ENCODE measurements at places on chromosomes 12 and 14.

- DNase-seq = no peak
Observed at GRCh38 chr14:59664741-59665140, 88.1 kb upstream of the CCDC175 start.

DNA sequence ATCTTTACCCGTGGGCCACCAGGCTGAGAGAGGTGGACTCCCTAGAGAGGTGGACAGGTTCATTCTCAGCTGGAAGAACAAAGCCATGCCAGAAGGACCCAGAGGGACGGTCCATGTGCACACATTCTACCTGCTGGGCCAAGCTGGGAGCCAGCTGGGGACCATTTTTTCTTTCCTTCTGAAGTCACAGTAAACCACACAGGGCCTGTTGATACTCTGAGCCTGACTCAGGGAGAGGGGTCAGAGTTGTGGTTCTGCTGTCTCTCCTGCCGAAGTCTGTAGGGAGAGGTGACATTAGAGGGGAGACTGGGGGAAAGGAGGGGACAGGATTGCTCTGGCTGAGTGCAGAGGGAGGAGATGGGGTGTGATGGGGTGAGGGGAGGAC, 148.6 kb downstream of the TSPAN9 start:
- DNase-seq = no peak

GRCh38 chr12:4240981-4241380, 32.6 kb upstream of the CCND2 start:
- no peak for DNase-seq

- no peak for DNase-seq
Observed at GRCh38 chr14:92898566-92899131, 24.3 kb upstream of the CHGA start.

- no peak for DNase-seq
Observed at GRCh38 chr12:132717531-132718387, 7.1 kb downstream of the PGAM5 start.

DNA sequence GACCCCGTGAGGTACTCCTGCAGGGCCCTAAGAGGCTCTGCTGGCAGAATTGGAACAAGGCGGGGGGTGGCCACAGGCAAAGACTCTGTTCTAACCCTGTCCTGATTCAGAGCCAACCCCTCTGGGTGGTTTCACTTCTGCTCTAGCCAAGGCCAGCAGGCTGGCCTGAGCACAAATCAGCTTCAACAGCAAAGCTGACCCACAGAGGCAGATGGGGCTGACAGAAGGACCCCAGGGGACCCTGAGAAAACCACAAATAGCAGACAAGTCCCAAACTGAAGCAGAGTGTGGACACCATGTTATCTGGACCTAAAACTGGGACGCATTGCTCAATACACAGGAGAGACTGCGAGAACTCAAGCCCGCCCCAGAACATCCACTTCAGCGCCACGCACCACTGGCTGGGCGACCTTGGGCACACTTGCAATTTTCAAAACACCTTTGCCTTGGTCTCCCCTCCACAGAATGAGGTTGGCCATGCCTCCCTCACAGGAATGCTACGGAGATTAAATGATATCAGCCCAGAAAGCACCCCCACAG, 76.4 kb upstream of the DICER1 start:
- DNase-seq = no peak

DNA sequence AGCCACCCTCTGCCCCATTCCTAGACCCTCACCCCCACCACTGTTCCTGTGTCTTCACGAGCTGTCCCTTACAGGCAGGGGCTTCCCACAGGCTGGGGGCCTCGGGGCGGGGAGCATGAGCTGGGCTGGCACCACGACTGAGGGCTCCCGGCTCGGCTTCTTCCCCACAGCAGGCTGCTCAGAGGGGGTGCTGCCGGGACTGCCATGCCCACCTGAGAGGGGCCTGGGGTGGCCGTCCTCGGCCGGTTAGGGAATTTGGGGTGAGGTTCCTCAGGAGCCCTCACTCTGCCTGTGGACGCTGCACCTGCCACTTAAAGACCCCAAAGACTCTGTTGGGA, 6.8 kb downstream of the SLC25A47 start:
- DNase-seq = no peak

GRCh38 chr12:111261911-111262676, 106.8 kb downstream of the PHETA1 start:
- DNase-seq = no peak

GRCh38 chr14:78982551-78982950, 812.4 kb downstream of the NRXN3 start:
- no peak for DNase-seq

DNA sequence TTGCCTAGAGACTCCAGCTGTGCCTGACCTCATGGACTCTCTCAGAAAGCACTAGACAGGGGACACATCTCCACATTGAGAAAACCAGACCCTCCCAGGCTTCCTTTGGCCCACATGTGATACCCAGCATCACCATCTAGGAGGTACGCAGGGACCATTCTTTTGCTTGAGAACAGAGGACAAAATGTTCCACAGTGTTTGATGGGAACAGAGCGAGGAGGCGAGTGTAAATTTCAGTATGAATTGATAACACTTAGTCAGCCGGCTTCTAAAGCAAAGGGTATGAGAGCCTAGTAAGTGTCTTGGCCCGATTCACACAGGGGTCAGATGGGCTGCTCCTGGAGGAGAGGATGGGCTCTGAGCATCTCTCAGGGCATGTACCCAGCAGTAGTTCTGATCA, 1052.4 kb downstream of the BCL11B start:
- DNase-seq = no peak

DNA sequence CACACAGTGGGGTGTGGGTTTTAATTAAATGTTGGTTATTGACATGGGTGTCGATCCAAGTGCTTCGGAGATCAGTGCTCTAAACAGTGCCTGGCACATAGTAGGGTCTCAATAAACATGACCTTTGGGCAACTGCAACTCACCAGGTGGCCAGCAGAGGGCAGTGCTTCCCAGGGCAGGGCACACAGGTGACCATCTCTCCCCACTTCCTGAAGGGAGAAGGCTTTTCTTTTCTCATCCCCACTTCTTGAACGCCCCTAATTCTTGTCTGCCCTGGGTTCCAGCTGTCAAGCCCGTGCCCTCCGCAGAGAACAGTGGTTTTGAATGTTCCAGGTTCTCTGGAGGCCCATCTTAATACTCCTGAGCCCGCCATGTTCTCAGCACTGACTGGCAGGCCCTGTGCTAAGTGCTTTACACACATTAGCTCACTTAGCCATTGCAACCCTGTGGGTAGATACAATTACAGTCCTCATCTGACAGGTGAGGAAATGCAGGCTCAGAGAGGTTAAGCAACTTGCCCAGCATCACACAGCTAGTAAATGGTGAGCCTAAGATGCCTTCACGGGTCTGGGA, 16.3 kb downstream of the RAPGEF3 start:
- peak; percentile 60 for DNase-seq

GRCh38 chr12:113184098-113184899, 979 bp downstream of the DDX54 start:
- no peak for DNase-seq

- DNase-seq = no peak
Observed at GRCh38 chr14:51479584-51480325, 172.0 kb upstream of the FRMD6 start.

- DNase-seq = no peak
Observed at GRCh38 chr12:72230589-72230988, 41.6 kb upstream of the TRHDE start.

- DNase-seq = no peak
Observed at GRCh38 chr14:92627707-92628215, 114.2 kb downstream of the RIN3 start.

DNA sequence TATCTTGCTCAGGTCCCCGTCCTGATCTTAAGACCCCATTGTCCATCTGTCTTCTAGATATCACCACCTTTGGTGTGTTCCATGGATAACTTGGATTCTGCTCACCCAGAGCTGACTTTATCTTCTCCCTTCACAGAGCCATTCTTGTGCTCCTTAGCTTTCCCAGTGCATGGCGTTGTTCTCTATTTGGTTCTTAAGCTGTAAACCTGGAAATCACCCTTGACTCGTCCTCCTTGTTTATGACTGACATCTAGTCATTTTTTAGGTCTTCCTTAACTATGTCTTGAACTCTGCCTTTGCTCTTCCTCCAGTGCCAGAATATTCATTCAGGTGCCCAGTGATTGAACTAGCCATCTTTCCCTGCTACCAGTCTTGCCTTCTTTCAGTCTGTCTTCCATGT, 11.7 kb downstream of the STK38L start:
- DNase-seq = no peak

- DNase-seq = no peak
Observed at GRCh38 chr12:46267575-46267824, 1.3 kb downstream of the SLC38A1 start.

DNA sequence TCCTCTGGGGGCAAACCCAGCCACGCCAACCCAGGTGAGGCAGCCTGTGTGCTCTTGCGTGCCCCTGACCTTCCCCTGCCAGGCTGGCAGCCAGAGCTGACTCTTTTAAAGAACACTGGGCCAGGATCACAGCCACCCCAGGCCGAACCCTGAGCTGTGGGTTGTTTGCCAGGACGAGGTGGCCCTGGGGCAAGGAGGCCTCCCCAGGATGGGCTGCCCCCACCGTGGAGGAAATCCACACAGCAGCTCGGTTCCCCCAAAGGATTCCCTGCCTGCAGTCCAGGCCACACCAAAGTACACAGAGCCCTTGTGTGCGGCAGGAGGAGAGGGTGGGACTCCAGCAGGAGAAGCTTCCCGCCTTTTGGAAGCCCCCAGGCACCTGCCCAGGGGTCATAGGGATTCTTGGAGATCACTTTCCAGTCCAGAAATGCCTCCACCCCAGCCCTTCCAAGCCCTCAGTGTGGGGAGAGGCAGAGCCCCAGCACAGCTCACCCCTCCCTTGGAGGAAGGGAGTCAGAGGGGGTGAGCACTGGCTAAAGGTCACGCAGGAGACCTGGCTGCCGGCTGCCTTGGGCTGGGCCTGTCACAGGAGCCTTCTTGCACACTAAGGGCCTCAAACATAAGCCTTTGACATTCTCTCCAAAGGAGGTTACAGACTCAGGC, 115.6 kb downstream of the CALM1 start:
- no peak for DNase-seq

DNA sequence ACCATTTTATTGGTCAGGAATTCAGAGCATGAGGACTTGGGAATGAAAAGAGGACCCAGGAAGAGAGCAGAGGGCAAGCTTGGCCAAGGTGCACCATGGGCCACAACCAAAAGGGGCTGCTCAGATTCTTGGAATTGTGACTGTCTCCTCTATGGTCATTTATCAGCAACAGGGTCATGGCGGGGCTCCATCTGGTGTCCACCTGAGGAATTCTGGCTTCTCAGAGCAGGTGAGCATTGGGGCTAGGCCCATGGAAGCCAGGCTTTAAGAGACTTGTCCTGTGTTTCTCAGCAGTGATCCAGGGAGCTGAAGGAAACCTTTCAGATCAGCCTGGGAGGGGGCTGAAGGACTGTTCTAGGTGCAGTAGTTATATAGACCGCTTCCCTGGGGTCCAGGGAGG, 2.6 kb upstream of the RIN3 start:
- DNase-seq = no peak

GRCh38 chr12:93539821-93540220, 32.7 kb upstream of the SOCS2 start:
- DNase-seq = no peak

GRCh38 chr14:72657214-72657921, 236.5 kb downstream of the DPF3 start:
- no peak for DNase-seq

- DNase-seq = no peak
Observed at GRCh38 chr12:80821513-80822000, 104.8 kb downstream of the MYF5 start.

- no peak for DNase-seq
Observed at GRCh38 chr12:27498761-27499160, 25.2 kb upstream of the PPFIBP1 start.

DNA sequence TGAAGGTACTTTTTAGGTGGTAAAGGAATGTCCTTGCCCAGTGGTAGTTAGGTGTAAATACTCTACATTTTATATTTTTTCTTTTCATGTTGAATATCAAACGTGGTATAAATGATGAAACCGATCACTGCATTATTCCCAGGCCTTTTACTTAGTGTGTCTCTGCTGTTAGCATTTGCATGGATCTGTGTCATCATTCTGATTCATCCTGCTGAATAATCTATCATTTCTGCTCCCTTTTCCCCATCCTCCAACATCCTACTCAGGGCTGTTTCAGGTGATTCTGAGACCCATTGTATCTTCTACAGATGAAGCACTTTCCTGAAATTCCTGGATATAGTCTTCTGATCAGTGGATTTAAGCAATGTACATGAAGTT, 61.0 kb upstream of the PTHLH start:
- no peak for DNase-seq

DNA sequence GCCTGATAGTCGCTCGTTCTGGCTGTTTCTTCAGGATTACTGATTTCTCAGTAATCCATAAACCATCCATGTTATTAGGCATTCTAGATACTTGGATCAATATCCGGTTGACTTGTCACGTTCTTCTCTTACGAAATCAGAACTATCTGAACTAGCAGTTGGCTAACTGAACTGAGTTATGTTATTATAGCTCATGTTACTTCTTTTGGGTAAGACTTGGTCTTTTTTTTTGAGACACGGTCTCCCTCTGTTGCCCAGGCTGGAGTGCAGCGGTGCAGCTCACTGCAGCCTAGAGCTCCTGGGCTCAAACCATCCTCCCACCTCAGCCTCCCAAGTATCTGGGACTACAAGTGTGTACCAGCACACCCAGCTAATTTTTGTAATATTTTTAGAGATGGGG, 178.6 kb downstream of the PRKCH start:
- no peak for DNase-seq

GRCh38 chr14:93857500-93858283, 69.4 kb upstream of the PRIMA1 start:
- no peak for DNase-seq

DNA sequence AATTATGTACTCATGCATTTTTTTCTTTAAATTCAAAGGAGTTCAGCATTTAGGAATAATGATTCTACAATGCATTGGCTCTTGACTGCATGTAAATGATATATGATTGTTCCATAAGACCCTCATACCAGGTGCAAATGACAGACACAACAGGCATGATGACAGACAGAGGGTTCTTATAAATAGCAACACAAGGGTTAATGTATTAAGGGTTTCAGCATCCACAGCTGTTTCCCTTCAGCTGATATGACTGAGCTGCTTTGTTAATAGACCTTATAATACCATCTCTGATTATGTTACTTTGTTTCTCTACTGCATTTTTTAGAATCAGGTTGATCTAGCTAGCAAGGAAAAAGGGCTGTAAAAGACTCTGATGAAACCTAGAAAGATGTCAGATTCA, 90.8 kb upstream of the TMTC2 start:
- no peak for DNase-seq

GRCh38 chr12:50222275-50222783, 55.2 kb upstream of the CERS5 start:
- no peak for DNase-seq

DNA sequence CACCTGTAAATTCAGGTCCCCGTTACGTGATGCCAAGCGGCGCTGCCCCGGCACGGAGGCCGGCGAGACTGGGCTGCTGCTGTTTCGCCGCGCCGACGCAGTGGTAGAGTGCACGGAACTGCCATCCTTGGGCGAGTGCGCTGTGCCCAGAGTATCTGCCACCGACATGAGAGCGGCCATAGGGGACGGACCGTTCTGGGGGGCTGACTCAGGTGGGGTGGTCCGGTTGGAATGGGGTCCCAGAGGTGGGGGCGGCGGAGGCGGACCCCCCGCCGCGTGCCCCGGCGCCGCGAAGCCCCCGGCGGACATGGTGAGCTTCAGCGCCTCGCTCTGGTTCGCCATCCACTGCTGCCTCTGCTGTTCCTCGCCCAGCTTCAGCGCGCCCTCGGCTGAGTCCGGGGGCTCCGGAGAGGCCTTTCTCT, 2.8 kb downstream of the IRF2BPL start:
- no peak for DNase-seq
